NCI-H1092 (cell line): ENCODE measurements at places on chromosomes 11 and 22.

DNA sequence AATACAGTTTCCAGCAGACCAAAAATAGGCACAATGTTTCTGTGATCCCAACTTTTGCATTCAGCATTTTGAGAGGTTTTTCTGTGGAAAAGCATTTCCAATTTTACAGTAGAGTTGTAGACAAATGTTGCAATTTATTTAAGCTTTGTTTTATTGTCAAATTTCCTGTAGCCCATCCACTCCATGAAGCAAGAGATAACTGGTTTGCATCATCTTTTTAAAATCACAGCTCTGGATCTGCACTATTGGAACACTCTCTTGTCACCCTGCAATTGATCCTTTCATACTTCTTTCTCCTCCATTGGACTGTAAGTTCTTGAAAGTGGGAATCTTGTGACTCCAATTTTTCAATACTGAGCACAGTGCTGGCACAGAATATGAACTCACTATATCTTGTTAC lies 86.0 kb downstream of the MAML2 start:
- DNase-seq = no peak

GRCh38 chr11:78465169-78465942 lies 47.7 kb upstream of the GAB2 start:
- no peak for DNase-seq

DNA sequence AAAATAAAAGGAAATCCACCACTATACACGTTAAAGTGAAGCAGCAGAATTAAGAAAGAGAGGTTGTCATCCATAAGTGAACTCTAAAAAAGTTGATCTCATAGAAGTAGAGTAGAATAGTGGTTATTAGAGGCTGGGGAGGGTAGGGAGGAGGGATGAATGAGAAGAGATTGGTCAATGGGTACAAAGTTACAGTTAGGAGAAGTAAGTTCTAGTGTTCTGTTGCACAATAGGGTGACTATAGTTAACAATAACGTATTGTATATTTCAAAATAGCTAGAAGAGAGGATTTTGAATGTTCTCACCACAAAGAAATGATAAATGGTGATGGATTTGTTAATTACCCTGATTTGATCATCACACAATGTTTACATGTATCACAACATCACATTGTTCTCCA lies 72.0 kb downstream of the CD82 start:
- DNase-seq = no peak

DNA sequence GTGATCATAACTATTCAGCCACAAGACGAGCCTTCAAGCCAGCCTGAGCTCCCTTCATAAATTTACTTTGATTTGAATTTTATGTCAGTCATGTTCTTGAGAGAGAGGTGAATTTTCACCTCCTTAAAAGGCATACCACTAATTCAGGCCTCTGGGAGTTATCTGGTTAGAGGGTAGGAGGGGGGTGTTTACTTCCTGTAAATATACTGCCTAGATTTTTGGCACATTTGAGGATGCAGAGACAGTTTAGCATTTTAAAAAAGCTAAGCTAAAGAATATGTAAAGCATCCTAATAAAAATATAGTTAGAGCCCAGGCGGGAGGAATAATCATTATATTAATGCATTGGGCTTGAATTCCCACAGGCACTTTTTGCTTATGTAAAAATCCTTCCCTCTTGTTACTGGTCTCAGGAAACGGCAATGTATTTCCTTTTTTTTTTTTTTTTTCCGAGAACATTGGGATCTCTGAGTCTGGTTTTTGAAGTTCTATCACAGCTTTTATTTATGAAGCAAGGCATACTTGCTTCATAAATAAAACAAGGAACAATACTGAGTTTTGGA lies 116.5 kb downstream of the CSNK2A3 start:
- DNase-seq = no peak

DNA sequence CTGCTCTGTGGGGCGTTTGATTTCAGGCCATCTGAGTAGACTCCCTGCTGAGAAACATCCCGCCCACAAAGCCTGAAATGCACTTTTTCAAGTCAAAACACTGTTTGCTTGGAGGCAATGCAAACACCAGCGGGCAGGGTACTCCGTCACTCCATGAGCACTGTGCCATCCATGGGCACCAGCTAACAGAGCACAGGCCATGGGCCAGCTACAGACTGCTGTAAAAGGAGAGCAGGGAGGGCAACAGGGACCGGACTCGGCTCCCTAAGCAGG lies 16.6 kb upstream of the EFCAB6 start:
- no peak for DNase-seq

DNA sequence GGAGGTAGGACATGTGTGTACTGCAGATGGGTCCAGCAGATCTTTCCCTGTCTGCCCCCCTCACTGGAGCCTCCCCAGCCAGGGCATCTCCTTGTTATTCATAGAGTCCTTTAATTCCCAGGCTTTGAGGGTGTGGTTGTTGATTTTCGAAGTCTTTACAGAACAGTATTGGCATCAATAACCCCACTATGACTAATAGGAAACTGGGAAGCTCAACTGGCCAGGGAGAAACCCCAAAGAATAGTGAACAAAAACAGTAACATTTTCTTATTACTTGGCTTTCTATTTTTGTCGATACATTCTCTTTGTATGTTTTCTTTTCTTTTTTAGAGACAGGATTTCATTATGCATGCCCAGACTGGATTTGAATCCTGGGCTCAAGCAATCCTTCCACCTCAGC lies 57.9 kb downstream of the NF2 start:
- DNase-seq = no peak

- no peak for DNase-seq
Measured at GRCh38 chr11:114097832-114098231, 38.3 kb downstream of the ZBTB16 start.

GRCh38 chr22:29727131-29727523 lies 7.3 kb downstream of the CABP7 start:
- peak; percentile 14 for DNase-seq

GRCh38 chr22:36586271-36586670 lies 57.3 kb upstream of the EIF3D start:
- no peak for DNase-seq

GRCh38 chr11:63931876-63932275 lies 6.9 kb upstream of the NAA40 start:
- DNase-seq = no peak

DNA sequence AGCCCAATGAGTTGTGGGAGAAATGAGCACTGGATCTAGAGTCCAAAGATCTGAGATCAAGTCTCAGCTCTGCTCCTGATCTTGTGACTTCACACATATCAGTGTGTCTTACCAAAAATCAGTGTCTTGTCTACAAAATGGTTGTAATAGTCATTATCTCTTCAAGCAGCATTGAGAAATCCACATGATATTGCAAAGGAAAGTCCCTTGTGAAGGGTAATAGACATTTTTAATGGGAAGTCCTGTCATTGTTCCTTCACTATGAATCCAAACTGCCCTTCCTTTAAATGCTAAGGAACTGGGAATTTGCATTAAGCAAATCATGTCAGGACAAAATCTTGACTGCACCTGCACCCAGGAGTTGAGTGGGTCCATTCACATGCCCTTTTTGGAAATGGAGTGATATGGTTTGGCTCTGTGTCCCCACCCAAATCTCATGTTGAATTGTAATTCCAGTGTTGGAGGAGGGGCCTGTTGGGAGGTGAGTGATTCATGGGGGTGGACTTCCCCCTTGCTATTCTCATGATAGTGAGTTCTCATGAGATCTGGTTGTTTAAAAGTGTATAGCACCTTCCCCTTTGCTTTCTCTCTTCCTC lies 51.1 kb downstream of the COMMD9 start:
- DNase-seq = no peak

DNA sequence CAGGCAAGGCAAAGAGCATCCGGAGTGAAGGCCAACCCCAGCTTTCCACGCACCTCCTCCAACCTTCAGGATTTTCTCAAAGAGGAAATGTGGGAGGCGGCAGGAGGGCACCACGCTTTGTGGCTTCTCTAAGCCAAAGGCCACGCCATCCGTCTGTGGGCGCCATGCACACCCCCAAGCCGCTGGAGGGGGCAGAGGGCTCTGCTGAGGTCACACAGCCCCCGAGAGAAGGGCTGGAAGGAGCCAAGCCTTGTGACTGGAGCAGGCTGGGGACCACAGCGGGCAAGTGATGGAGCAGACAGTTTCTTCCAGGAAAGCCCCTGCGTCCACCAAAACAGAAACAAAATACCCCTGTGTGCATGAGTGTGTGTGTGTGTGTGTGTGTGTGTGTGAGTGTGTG lies 527.4 kb downstream of the BRD1 start:
- DNase-seq = no peak

DNA sequence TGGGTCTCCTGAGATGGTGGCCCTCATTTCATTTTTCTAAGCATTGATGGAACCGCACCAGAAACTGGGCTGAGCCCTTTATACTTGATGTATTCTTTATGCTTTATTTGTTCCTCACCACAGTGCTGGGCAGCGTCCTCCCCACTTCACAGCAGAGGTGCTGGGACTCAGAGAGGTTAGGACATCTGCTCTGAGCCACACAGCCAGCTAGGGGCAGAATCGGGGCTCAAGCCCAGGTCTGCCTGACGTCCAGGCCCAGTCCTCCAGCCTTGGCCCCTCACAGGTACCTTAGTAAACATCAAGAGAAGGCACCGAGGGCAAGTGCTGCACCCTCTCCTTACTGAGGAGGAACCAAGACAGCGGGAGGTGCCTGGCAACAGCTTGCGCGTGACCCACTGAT lies 20.2 kb upstream of the SHISAL1 start:
- no peak for DNase-seq

DNA sequence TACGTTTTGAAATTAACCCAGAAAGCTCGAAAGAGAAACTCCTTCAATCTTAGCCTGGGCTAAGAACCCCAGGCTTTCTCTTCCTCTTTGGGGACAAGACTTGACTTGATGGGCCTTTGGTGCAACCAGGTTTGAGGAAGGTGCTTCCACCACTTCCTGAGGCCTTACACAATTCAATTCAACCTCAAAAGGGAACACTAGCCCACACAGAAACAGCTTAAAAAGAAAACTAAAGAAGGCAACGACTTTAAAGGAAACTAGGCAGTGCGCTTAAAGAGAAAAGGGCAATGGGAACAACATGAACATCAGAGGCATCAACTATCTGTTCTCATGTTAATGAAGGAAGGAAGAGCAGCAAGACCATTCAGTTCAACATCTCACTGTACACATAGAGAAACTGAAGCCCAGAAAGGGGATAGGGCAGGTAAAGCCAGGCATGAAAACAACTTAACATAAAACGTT lies 24.8 kb downstream of the PAK1 start:
- DNase-seq = no peak

- peak; percentile 58 for DNase-seq
Measured at GRCh38 chr11:133982876-133983275, 26.1 kb upstream of the IGSF9B start.

DNA sequence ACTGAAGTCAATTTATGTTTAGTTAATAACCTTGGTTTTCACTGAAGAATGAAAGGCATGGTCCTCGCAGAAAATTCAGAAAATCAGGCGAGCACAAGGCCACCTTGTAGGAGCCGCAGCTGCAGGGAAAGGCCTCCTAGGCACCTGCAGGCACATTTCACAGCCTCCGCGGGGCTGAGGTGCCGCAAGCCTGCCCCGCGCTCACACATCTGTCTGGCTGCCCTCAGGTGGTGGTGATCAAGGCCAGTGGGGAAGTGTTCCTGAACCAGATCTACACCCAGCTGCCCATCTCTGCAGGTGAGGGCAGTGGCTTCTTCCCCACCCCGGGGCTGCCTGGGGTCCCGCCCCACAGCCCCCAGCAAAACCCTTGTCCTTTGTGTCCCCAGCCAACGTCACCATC lies 10.5 kb downstream of the MUC5AC start:
- DNase-seq = no peak

DNA sequence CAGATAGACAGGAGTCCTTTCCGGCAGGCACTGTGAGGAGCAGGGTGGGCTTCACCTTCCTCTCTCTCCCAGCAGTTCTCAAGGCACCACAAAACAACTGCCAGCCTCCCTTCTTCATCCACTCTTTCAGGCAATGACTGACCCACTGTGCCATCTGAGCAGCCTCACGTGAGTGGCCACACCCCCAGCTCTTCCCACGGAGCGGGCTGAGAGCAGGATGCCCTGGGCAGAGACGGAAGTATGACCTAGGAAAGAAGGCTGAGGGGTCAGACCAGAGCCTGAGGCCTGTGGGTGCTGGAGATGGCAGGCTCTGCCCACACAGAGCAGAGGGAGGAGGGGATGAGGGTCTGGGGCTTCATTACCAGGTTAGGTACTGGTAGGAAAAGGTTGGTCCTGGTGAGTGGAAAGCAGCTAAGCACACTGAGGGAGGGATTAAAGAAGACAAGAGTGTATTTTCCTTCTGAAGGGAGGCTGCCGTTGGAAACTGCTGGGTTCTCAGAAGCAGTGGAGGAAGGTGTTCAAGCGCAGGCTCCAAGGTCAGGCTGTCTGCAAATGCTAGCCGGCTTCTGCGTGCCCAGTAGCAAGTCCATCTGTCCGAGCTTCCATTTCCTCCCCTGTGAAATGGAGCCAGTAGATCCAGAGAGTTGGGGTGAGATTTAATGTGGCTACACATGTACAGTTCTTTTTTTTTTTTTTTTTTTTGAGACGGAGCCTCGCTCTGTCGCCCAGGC lies 4.6 kb downstream of the NLRP6 start:
- DNase-seq = no peak

DNA sequence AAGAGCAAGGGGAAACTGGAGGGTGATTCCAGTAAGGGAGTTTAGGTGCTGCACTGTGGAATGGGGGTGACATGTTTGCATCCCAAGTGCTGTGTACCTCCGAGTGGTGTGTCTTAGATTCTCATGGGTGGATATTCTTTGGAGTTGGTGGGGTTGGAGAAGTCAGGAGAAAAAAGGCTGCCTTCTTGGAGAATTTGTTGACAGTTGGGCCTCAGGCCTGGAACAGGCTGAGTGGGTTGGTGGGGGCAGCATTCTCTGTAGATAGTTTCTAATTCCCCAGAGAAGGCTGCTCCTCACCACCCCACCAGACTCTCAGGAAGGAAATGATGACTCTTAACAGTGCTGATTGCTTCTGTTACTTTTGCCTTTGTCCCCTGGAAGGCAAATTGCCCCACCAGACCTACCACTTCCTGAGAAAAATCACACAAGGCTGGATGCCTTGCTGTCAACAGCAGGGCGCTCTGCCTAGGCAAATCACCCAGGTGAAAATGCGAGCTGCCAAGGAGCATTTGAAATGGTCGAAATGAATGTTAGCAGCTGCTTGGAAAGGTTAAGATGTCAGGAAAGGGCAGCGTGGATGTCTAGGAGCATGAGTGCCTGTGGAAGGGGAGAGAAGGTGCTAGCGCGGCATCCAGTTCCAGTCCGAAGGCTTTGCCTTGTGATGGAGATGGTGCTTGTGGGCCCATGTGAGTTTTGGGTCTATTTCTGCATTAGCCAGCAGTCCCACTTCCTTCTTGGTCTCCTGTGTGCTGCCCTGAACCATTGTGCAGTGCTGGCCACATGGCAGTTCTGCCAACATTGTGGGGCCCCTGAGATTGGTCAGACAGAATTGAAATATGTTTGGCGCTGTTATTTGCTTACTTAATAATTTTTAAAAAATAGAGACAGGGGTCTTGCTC lies 29.7 kb upstream of the SORL1-AS1 start:
- no peak for DNase-seq
